ENCODE measurements at places on chromosomes 5 and 9.

- peak; percentile 14 for DNase-seq
- H3K36me3 ChIP-seq, result no peaks in the 10 kb centered on the region
- peak overlapping the region; percentile 98 for H3K27ac ChIP-seq
- H3K4me1 ChIP-seq, result peaks cover 43% of the 10 kb centered on the region
- no peaks in the 10 kb centered on the region for H3K27me3 ChIP-seq
Observed at GRCh38 chr5:125409861-125410536, 663.6 kb upstream of the ZNF608 start.

- DNase-seq, result no peak
- H3K4me1 ChIP-seq, result no peaks in the 10 kb centered on the region
- H3K36me3 ChIP-seq, result no peaks in the 10 kb centered on the region
- peaks cover 3% of the 10 kb centered on the region for H3K27me3 ChIP-seq
- no peak overlapping the region for H3K27ac ChIP-seq
- H3K4me3 ChIP-seq, result no peak overlapping the region
Observed at GRCh38 chr9:14909601-14909960, 647 bp downstream of the FREM1 start.

GRCh38 chr9:86303316-86303975 is 21.1 kb upstream of the ISCA1 start:
- H3K27ac ChIP-seq, result no peak overlapping the region
- peak; percentile 8 for DNase-seq
- no peak overlapping the region for H3K4me3 ChIP-seq
- no peaks in the 10 kb centered on the region for H3K27me3 ChIP-seq

- no peak overlapping the region for H3K27ac ChIP-seq
- no peaks in the 10 kb centered on the region for H3K36me3 ChIP-seq
- no peaks in the 10 kb centered on the region for H3K27me3 ChIP-seq
- peak; percentile 78 for DNase-seq
Observed at GRCh38 chr5:111781200-111781599, 24.2 kb upstream of the NREP start.

DNA sequence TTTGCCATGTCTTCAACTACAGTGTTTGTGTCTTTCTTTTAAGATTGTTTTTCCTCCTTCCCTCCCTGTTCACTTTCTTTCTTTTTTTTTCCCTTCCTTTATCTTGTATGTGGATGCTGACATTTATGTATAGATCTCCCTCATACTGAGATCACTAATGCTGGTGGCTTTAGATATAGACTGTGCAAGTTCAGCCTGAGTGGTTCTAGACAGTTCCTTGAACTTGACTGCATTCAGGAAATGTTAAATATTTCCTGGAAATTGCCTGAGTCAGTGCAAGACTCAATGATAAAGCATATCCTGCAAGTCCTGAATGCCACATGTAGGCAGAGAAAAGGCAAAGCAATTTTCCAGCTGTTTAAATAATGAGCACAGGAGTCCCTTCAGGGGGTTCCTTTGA is 182.5 kb upstream of the NR3C1 start:
- H3K27me3 ChIP-seq, result no peaks in the 10 kb centered on the region
- H3K4me1 ChIP-seq, result no peaks in the 10 kb centered on the region
- no peaks in the 10 kb centered on the region for H3K36me3 ChIP-seq
- DNase-seq, result no peak
- no peak overlapping the region for H3K4me3 ChIP-seq

- peaks cover 11% of the 10 kb centered on the region for H3K36me3 ChIP-seq
- H3K27ac ChIP-seq, result no peak overlapping the region
- peaks cover 8% of the 10 kb centered on the region for H3K4me1 ChIP-seq
- no peaks in the 10 kb centered on the region for H3K27me3 ChIP-seq
- no peak for DNase-seq
Observed at GRCh38 chr9:33113799-33114547, 37.5 kb upstream of the SMU1 start.

DNA sequence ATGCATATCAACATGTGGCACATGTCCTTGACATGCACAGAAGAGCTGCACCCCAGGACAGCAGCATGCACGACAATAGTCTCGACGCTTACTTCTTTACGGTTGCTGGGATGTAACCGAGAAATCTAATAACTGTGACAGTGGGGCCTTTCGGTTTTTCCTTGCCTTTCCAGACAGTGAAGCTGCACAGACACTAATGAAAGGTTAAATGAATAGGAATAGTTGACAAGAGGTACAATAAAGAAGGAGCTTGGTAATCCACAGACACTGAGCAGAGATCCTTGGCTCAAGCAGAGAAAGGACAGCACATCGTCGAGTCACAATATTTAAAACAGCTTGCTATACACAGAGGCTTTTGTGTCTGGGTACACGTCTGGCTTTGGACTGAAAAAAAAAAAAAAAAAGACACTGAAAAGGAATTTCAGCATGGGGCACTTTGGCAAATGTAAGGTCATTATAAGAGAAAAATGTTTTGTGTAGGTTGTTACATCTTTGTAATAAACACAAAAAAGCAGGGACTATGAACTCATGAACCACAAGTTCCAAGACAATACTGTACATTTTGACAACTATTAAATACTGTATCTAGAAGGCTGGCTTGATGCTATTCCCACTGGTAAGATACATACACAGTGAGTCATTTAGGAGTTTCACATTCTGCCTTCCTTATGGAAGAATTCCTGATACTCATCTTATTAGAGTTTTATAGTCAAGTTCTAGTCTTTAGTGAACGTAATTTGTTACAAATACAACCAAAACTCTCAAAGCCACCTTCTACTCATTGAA is 5.6 kb downstream of the BNC2 start:
- DNase-seq, result peak; percentile 77
- no peaks in the 10 kb centered on the region for H3K36me3 ChIP-seq
- peak overlapping the region; percentile 40 for H3K4me3 ChIP-seq
- peaks cover 39% of the 10 kb centered on the region for H3K4me1 ChIP-seq
- peak overlapping the region; percentile 73 for H3K27ac ChIP-seq

DNA sequence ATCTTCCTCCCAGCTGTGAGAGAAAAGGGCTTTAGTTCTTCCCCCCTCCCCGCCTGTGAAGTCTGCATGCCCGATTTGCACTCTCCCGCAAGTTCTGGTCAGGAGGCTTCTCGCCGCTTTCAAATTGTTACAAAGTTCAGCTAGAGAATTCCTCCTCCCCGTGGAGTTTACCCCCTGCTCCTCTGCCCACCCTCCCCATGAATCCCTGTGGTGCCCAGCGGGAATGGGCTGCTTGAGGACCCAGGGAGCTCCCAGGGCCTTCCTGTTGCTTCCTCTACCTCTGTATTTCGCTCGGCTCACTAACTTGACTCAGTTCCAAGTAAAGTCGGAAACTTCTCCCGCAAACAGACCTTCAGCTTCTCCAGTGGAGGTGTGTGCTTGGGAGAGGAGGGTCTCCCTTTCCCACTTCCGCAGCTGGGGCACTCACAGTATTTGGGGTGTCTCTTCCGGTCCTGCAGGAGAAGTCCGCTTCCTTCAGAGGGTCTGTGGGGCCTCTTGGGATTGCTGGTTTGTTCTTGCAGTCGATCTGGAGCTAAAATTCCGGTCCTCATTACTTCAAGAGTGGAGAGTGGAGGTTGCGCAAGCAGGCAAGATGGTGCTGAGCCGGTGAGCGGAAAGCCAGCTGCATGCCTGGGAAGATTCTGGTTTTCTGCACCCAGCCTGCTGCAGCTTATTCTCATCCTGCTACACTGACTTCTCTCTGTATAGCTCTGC is 97.8 kb downstream of the ADAMTS12 start:
- H3K4me1 ChIP-seq, result peaks cover 16% of the 10 kb centered on the region
- H3K36me3 ChIP-seq, result no peaks in the 10 kb centered on the region
- no peaks in the 10 kb centered on the region for H3K27me3 ChIP-seq
- DNase-seq, result no peak
- H3K27ac ChIP-seq, result peak overlapping the region; percentile 44
- H3K4me3 ChIP-seq, result no peak overlapping the region

GRCh38 chr9:93001031-93001430 is 53.7 kb downstream of the FGD3 start:
- no peaks in the 10 kb centered on the region for H3K36me3 ChIP-seq
- no peak overlapping the region for H3K27ac ChIP-seq
- H3K4me1 ChIP-seq, result no peaks in the 10 kb centered on the region
- no peaks in the 10 kb centered on the region for H3K27me3 ChIP-seq
- DNase-seq, result no peak

DNA sequence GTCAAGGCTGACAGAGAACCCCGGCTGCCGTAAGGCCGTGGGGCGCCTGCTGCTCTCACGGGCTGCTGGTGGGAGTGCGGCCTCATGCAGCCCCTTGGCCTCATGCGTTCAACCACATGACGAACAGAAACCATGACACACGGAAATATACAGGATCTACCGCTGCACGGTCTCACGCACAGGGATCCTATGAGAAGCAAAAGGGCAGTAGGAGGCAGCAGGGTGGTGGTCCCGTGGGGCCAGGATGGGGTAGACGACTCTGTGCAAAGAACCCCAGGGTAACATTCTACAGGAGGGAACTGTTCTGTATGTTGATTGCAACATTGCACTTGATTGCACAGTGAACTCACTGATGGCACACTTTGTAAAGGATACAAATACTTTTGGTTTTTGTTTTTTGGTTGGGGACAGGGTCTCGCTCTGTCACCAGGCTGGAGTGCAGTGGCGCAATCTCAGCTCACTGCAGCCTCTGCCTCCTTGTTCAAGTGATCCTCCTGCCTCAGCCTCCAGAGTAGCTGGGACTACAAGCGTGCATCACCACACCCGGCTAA is 51.6 kb downstream of the NACC2 start:
- no peak overlapping the region for H3K4me3 ChIP-seq
- H3K36me3 ChIP-seq, result no peaks in the 10 kb centered on the region
- H3K27me3 ChIP-seq, result no peaks in the 10 kb centered on the region
- no peak for DNase-seq
- H3K27ac ChIP-seq, result no peak overlapping the region

DNA sequence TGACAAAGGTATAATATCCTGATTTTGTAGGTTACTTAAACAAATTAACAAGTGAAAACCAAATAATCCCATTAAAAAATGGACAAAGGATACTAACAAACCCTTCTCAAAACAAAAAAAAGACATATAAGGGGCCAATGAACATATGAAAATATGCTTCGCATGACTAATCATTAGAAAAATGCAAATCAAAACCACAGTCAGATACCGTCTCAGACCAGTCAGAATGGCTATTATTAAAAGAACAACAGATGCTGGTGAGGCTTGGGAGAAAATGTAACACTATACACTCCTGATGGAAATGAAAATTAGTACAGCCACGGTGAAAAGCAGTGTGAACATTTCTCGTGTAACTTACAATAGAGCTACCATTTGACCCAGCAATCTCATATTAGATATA is 1542.2 kb upstream of the CDH9 start:
- peak overlapping the region; percentile 33 for H3K27ac ChIP-seq
- H3K27me3 ChIP-seq, result no peaks in the 10 kb centered on the region
- H3K4me3 ChIP-seq, result no peak overlapping the region
- DNase-seq, result peak; percentile 80
- no peaks in the 10 kb centered on the region for H3K36me3 ChIP-seq
- peaks cover 6% of the 10 kb centered on the region for H3K4me1 ChIP-seq

GRCh38 chr9:24582146-24583126 is 36.7 kb upstream of the IZUMO3 start:
- H3K27ac ChIP-seq, result no peak overlapping the region
- no peak overlapping the region for H3K4me3 ChIP-seq
- no peak for DNase-seq
- no peaks in the 10 kb centered on the region for H3K27me3 ChIP-seq
- no peaks in the 10 kb centered on the region for H3K36me3 ChIP-seq

GRCh38 chr5:96588539-96588938 is 73.6 kb upstream of the CAST start:
- DNase-seq, result no peak
- no peaks in the 10 kb centered on the region for H3K36me3 ChIP-seq
- H3K4me1 ChIP-seq, result no peaks in the 10 kb centered on the region
- H3K4me3 ChIP-seq, result no peak overlapping the region

- H3K4me3 ChIP-seq, result no peak overlapping the region
- peak; percentile 46 for DNase-seq
- peak overlapping the region; percentile 31 for H3K27ac ChIP-seq
- no peaks in the 10 kb centered on the region for H3K27me3 ChIP-seq
- no peaks in the 10 kb centered on the region for H3K36me3 ChIP-seq
- H3K4me1 ChIP-seq, result peaks cover 38% of the 10 kb centered on the region
Observed at GRCh38 chr9:130200038-130200849, 28.0 kb downstream of the NCS1 start.

DNA sequence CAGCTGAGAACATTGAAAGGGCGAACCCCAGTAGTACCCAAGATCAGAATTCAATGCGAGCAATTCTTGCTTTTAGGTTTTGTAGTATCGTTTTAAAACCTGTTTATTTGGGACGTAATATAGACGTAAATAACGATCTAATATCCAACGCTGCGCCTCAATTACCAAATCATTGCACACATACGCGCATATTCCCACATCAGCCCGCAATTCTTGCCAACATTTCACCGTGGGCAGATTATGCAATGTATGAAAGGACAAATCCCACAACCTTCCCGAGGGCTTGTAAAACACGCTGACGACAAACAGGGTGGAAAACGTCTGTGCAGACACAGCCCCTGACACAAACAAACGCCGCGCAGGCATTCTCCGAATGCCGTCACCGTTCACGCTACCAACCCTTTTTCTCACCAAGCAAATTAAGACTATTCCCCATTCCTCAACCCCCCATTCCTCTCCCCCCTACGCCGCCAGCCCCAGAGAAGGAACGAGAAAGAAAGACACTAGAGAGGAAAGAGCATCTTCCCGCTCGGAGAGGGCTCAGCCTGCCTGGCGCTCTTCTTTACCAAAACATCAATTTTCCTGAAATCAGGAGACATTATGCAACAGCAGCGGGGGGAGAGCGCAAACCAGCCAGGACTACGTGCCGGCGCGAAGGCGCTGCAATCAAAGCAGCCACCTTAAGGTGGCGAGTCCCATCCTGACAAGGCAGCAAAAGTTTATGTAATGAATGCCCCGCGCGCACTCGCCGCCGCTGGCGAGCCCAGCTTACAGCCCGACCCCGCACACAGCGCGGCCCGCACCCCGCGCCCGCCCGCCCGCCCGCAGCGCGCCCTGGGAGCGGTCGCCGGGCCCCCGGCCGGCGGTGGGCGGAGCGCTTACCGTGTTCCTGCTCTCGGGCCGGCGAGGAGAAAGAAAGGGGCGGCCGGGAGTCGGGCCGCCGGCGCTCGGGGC is 597 bp downstream of the NFIL3 start:
- H3K27ac ChIP-seq, result peak overlapping the region; percentile 92
- no peaks in the 10 kb centered on the region for H3K36me3 ChIP-seq
- DNase-seq, result peak; percentile 79
- H3K4me1 ChIP-seq, result peaks cover 31% of the 10 kb centered on the region
- peak overlapping the region; percentile 81 for H3K4me3 ChIP-seq
